ENCODE measurements at places on chromosomes 7 and 10.

GRCh38 chr7:15084368-15084767, 181.8 kb upstream of the DGKB start:
- no peak for DNase-seq

DNA sequence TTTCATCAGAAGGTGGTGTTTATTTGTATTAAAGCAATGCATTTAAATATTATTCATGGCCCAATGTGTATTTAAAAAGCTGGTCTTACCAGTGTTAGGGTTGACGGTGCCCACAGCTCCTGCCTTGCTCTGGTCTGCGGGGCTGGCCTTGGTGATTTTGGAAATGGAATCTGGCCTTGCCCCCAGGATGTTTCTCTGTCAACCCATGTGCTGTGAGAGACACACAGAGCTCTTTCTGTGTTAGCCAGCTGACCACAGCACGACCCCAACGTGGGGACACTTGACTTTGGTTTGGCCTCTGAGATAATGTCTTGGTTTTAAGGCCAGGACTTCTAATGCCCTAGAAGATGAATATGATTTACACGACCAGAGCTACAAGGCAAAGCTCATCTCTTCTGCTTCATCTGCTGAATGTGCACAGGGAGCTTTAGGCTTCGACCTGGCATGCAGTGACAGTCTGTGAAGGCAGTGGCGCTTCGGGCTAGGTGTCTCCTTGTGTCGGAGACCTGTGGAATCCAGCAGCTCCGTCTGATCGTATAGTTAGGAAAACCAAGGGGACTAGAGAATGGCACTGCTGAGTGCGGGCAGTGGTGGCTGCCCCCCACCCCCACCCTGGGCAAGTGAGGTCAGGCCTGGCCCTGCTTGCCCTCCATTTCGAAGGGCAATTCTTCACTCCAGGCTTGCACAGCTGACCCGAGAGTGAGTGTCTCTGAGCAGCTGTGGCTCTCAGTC, 246.1 kb downstream of the EBF3 start:
- DNase-seq = no peak

DNA sequence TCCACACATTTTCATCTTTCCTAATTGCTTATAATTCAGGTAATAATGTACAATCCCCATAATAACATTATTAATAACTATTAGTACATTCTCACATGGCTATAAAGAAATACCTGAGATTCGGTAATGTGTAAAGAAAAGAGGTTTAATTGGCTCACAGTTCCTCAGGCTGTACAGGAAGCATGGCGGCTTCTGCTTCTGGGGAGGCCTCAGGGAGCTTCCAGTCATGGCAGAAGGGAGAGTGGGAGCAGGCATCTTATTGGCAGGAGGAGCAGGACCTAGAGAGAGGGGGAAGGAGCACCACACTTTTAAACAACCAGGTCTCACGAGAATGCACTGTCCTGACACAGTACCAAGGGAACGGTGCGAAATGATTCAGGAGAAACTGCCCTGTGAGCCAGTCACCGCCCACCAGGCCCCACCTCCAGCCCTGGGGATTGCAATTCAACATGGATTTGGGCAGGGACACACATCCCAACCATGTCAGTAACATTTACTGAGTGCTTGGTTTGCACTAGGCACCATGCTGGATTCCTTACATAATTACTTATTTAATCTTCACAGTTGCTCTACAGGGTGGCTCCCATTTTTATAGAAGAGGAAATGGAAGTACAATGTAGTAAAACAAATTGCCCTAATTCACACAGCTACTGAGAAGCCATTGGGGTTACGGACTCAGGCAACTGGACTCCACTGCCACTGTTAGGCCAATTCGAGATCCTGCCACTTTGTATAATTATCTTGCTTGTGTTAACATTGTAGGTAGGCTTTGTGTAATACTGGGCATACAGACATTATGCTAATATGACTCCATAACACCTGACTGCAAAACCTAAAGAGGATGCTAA, 8.7 kb upstream of the ESYT2 start:
- DNase-seq = no peak

GRCh38 chr7:105945848-105946247, 17.2 kb upstream of the CDHR3 start:
- DNase-seq = no peak

DNA sequence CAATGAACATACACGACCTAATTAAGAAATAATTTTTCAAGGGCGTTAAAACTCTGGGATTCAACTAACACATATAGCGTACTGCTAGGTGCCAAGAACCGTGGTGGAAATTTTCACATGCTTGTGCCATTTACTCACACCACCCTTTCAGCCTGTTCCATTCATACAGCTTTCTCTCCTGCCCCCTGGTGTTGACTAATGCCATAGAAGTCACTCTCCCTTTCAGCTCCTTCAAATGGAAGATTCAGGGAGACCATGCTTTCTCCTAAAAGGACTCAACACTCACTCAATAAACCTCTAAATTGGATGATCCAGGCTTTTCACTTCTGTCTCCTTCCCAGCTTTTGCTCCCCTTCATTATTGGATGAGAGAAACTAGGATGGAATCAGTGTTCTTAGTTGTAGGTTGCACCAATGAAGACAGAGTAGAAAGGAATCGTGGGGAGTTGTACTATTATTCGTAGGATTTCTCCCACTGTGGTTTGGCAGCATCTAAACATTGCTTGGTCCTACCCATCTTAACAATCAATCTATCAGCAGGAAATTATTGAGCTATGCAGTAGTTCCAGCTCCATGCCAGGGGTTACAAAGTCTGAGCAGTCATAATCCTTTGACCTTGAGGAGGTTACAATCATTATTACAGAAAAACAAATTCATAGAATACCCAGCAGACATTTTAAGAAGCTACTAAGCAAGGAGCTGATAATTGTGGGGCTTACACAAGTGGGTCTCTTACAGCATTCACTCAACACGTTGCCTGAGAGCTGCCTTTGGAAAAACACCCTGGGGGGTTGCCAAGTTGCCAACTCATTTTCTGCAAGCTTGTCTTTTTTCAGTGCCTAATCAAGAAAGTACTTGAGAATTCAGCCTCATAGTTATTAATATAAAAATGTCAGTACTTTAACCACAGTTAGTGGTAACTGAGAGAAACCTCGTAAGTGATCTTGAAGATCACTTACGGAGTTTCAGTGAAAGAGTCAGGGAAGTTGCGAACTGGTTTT, 2.8 kb upstream of the PPP1R3C start:
- DNase-seq = no peak

DNA sequence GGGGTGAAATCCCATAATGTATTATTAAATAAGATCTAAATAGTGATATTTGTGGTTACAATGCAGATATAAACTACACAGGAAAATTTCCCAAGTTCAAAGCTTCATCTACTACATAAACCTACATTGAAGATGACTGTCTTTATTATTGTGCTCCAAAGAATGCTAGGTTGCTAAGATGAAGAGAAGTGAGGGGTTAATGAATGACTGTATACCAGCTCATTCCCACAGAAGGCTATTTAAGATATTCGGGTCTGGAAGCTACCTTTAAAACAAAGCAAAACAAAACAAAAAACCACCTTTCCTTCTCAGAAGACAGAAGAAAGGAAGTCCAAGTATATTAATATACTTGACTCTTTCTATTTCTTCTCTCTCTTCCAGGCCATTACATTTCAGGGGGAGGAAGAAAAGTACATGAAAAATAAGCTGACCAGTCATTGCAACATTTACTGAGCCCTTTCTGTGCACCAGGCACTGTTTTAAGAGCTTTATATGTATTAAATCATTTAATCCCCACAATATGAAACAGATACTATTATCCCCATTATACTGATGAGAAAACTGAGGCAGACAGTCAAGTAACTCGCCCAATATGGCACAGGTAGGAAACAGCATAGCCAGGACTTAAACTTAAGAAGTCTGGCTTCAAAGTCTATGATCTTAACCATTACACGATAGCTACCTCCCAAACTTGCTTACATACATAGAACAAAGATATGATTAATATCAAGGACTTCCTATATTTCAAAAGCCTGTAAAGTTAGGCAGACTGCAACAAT, 48.1 kb downstream of the TNPO3 start:
- no peak for DNase-seq
